Putamen (tissue), 1 donor: ENCODE measurements at places on chromosomes 4 and X.

- no peak for DNase-seq
Observed at GRCh38 chr4:152351080-152351479, 184.8 kb downstream of the FBXW7 start.

- DNase-seq, result no peak
Observed at GRCh38 chr4:98166025-98166730, 22.9 kb upstream of the STPG2 start.

DNA sequence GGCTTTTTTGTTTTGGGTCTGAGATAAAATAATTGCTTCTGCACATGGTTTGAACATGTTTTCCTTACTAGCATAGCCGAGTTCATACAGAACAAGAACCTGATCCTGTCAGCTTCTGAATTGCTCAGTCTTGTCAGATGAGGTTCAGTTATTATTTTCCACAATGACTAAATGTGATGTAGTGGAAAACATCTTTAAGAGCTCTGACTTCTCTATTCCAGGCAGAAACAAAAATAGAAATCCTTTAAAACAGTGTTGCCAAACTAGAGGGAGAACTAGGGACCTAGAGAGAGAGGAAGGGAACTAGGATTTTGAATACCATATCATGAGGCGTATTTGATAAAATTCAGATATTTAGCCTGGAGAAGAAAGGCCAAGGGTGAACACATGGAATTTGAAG lies 2.0 kb downstream of the ATP6AP2 start:
- no peak for DNase-seq

DNA sequence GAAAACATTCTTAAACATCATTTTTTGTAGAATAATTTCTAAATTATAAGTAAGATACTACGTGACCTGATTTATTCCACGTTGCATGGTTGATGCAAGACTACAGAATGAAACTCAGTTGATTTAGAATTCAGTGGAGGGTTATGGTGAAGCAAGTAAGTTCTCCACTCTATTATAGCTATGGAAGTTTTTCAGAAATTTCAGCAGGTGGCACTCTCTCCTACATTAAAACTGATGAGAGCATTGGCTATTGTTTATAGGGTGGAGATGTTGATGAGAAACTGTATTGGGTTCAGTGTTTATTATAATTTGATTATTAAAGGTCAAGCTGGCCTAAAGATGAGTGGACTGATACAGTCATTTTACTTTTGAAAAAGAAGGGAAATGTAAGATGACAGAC lies 88.0 kb downstream of the FNIP2 start:
- peak; percentile 25 for DNase-seq

DNA sequence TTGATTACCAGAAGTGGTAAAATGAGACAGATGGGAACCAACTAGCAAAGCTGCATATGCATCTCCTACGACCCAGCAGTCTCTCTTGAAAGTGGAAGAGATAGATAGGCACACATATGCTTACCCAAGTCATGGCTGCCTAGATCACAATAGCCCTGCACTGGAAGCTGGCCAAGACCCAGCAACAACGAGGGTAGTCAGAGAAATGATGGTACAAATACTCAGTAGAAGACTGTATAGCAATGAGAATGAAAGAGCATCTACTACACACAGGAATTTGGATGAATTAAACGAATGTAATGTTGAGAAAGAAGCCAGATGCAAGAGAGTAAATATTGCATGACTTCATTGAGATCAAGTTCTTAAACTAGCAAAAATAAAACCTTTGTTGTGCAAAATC lies 100.3 kb upstream of the FAT1 start:
- no peak for DNase-seq

GRCh38 chrX:20260885-20261284 lies 5.8 kb downstream of the RPS6KA3 start:
- DNase-seq, result no peak

GRCh38 chr4:126106658-126107057 lies 791.9 kb downstream of the FAT4 start:
- no peak for DNase-seq

- no peak for DNase-seq
Observed at GRCh38 chrX:136586386-136586785, 54.4 kb downstream of the VGLL1 start.

GRCh38 chrX:69080855-69081465 lies 84.3 kb downstream of the PJA1 start:
- no peak for DNase-seq

GRCh38 chr4:81038636-81039350 lies 8.3 kb downstream of the BMP3 start:
- no peak for DNase-seq

GRCh38 chr4:89279385-89279784 lies 28.2 kb downstream of the GPRIN3 start:
- DNase-seq, result no peak
